Fibroblast of lung (primary cell): ENCODE measurements at places on chromosomes 11 and 22. TPM values are rescaled to one million over a fixed set of nuclear protein-coding genes. Genes with fewer than 3 reads are reported as not detected.
A peak's percentile ranks its signal among the peaks of the same experiment; 100 is the strongest.

- H3K4me1 ChIP-seq = peaks cover 8% of the 10 kb centered on the region
- DNase-seq = no peak
- no peak overlapping the region for H3K4me3 ChIP-seq
- no peak overlapping the region for H3K27ac ChIP-seq
- H3K27me3 ChIP-seq = no peaks in the 10 kb centered on the region
Observed at GRCh38 chr11:86247608-86248007, 3.1 kb downstream of the EED start.

DNA sequence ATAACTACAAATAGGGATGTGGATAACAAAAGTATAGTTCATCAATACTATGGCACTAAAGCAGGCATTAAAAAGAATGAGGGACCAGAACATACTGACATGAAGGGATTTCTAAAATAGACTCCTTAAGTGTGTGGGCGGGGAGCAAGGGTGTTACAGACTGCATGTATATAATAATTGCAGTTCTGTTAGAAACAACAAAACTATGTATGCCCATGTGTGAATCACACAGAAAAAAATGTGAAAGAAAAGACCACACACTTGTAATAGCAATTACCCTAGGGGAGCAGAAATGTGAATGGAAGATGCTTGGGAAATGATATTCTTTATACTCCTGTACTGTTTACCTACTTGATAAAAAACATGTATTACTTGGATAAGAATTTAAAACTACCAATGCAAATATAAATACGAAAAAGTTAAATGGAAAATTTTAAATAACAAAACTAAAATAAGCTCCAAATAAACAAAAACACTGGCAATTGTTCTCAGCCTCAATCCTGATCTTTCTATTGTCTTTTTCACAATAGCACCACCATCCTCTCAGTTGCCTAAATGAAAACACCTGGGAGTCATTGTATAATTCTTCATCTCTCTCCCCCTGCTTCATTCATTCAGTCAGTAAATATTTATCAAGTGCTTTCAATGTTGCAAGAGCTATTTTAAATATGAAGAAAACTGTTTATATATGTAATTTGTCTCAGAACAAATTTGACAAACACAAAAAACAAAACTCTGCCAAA lies 129.8 kb downstream of the FCHSD2 start:
- peak; percentile 20 for DNase-seq
- H3K27me3 ChIP-seq = no peaks in the 10 kb centered on the region
- H3K27ac ChIP-seq = no peak overlapping the region
- H3K36me3 ChIP-seq = no peaks in the 10 kb centered on the region
- H3K4me1 ChIP-seq = peaks cover 2% of the 10 kb centered on the region

DNA sequence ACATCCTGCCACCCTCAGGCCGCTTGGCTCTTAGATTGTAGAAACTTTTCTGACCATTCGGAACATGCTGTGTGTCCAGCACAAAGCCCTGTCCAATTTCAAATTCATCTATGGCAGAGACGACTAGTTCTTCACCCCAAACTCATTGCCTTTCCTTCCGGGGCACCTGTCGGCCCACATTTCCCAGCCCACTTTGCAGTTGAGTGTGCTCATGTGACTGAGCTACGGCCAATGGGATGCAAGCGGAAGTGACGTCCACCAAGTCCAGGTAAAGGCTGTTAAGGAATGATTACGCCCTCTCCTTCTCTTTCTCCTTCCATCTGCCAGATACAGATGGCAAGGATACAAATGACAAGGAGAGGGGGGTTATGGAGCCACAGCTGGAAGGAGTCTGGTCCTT lies 32.5 kb downstream of the SYT13 start:
- no peaks in the 10 kb centered on the region for H3K27me3 ChIP-seq
- H3K36me3 ChIP-seq = no peaks in the 10 kb centered on the region
- no peak overlapping the region for H3K4me3 ChIP-seq
- DNase-seq = no peak
- no peak overlapping the region for H3K27ac ChIP-seq
- no peaks in the 10 kb centered on the region for H3K4me1 ChIP-seq

DNA sequence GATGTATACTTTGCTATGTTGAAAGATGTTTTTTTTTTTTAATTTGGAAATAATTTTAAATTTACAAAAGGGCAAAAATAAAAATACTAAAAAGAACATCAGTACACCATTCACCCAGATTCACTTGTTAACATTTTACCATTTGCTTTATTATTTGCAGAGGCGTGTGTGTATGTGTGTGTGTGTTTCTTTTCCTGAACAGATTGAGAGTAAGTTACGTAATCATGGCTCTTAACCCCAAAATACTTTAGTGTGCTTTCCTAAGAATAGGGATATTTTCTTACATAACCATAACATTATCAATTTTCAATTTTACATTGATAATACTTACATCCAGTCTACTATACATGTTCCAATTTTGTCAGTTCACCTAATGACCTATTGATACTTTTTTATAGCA lies 91.5 kb upstream of the HORMAD2 start:
- no peak overlapping the region for H3K27ac ChIP-seq
- no peaks in the 10 kb centered on the region for H3K27me3 ChIP-seq
- no peaks in the 10 kb centered on the region for H3K36me3 ChIP-seq
- H3K4me1 ChIP-seq = no peaks in the 10 kb centered on the region
- DNase-seq = no peak
- no peak overlapping the region for H3K4me3 ChIP-seq

DNA sequence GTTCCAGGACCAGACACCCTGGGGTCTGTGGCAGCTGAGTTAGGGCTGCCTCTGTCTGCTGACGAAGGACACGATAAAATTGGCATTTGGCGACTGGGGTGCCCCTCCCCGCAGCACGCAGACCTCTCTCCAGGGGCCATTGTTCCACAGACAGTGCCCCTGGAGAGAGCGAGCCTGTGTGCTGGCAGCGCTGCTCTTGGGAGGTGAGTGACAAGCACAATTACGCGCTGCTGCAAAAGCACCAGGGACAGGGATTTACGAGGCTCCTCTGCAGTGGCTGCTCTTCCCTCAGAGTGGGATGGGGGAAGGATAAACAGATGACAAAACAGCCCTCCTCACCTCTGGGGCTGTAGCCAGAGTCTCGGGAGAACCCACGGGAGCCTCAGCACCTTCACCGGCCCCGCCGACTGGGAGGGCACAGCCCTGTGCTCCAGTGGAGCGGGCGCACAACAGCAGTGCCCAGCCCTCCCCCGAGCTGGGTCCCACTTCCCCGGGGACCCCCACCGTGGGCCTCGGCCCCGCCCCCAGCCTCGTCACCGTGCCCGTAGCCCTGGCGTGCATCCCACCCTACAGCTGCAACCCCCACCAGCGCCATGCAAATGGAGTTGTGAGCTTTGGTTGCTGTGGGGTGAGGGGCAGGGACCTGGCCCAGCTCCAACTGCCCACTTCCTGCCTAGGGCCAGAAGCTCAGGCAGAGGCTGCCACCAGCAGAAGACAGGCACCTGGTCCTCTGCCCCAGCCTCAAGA lies 19.6 kb downstream of the CHID1 start:
- no peaks in the 10 kb centered on the region for H3K27me3 ChIP-seq
- no peak overlapping the region for H3K27ac ChIP-seq
- H3K4me1 ChIP-seq = no peaks in the 10 kb centered on the region
- no peak for DNase-seq
- peaks cover 6% of the 10 kb centered on the region for H3K36me3 ChIP-seq
- no peak overlapping the region for H3K4me3 ChIP-seq

- H3K4me3 ChIP-seq = no peak overlapping the region
- no peaks in the 10 kb centered on the region for H3K27me3 ChIP-seq
- peaks cover 2% of the 10 kb centered on the region for H3K36me3 ChIP-seq
Observed at GRCh38 chr22:24191381-24191841, 10.1 kb downstream of the SUSD2 start.

DNA sequence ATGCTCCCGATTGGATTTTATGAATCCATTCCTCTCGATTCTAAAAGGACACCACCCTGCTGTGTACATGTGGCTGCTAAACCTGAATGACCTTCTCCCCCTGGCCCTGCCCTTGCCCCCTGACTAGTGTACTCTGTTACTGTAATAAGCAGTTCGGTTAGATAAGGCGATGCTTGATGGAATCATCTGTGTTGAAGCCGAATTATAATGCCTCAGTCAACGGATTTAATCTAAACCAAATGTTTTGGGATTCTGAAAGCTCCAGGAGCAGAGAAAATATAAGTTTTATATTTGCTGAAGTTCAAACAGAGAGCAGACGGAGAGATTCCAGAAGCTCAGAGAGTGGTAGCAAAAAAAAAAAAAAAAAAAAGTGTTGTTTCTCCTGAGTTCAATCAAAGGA lies 275.4 kb upstream of the MPPED2 start:
- H3K4me1 ChIP-seq = no peaks in the 10 kb centered on the region
- H3K27ac ChIP-seq = no peak overlapping the region
- no peaks in the 10 kb centered on the region for H3K36me3 ChIP-seq
- DNase-seq = no peak

DNA sequence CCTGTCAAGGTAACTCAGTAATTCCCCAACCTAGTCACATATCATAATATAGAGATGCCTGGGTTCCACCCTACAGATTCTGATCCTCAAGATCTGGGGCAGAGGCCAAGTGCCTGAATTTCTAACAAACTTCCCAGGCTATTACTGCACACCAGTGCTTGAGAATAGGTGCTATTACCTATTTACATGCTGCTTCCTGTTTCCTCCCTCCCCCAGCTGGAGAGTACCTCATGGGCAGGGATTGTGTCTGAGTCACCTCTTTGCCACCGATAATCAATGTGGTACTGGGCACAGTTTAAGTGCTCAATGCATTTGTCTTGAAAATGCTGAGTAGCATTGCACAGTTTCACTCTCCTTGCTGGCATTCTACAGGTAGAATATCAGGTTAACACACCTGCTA lies 582.2 kb upstream of the CADM1 start:
- H3K4me1 ChIP-seq = no peaks in the 10 kb centered on the region
- H3K36me3 ChIP-seq = no peaks in the 10 kb centered on the region
- H3K27ac ChIP-seq = no peak overlapping the region
- no peak for DNase-seq
- no peak overlapping the region for H3K4me3 ChIP-seq
- H3K27me3 ChIP-seq = no peaks in the 10 kb centered on the region

- H3K36me3 ChIP-seq = no peaks in the 10 kb centered on the region
- no peak overlapping the region for H3K4me3 ChIP-seq
- peaks cover 10% of the 10 kb centered on the region for H3K4me1 ChIP-seq
- DNase-seq = peak; percentile 78
- no peak overlapping the region for H3K27ac ChIP-seq
Observed at GRCh38 chr11:93099806-93100205, 98.0 kb downstream of the SLC36A4 start.

GRCh38 chr22:19289475-19290161 lies 1.9 kb downstream of the CLTCL1 start:
- H3K27me3 ChIP-seq = no peaks in the 10 kb centered on the region
- H3K4me1 ChIP-seq = peaks cover 27% of the 10 kb centered on the region
- no peak overlapping the region for H3K4me3 ChIP-seq
- no peaks in the 10 kb centered on the region for H3K36me3 ChIP-seq
- DNase-seq = peak; percentile 49

DNA sequence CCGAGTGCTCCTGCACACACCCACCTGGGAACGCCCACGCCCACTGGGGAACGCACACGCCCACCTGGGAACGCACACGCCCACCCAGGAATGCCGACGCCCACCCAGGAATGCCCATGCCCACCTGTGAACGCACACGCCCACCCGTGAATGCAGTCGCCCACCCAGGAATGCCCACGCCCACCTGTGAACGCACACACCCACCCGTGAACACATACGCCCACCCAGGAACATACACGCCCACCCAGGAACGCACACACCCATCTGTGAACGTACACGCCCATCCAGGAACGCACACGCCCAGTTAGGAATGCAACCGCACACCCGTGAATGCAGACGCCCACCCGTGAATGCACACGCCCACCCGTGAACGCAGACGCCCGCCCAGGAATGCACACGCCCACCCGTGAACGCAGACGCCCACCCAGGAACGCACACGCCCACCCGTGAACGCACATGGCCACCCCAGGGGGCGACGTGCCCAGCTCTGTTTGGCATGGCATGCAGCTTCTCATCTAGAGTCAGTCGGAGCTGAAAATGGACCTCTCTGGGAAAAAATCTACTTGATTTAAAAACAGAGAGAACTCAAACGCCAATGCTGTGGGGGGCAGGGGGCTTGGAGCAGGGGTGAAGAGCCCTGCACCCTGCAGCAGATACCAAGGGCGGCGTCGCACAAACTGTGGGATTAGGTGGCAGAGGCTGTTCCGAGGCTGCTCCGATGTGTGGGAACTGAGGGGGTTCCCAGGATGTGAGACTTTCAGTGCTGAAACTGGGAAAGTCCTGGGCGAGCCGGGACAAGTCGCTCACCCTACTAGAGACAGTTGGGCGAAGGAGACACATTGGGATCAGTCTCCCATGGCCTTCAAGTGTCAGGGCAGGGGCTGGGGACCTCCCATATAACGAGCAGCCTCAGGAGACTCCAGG lies 83.3 kb downstream of the MYEOV start:
- no peak for DNase-seq
- no peaks in the 10 kb centered on the region for H3K36me3 ChIP-seq
- H3K4me3 ChIP-seq = no peak overlapping the region
- H3K27me3 ChIP-seq = no peaks in the 10 kb centered on the region
- no peak overlapping the region for H3K27ac ChIP-seq
- H3K4me1 ChIP-seq = no peaks in the 10 kb centered on the region

DNA sequence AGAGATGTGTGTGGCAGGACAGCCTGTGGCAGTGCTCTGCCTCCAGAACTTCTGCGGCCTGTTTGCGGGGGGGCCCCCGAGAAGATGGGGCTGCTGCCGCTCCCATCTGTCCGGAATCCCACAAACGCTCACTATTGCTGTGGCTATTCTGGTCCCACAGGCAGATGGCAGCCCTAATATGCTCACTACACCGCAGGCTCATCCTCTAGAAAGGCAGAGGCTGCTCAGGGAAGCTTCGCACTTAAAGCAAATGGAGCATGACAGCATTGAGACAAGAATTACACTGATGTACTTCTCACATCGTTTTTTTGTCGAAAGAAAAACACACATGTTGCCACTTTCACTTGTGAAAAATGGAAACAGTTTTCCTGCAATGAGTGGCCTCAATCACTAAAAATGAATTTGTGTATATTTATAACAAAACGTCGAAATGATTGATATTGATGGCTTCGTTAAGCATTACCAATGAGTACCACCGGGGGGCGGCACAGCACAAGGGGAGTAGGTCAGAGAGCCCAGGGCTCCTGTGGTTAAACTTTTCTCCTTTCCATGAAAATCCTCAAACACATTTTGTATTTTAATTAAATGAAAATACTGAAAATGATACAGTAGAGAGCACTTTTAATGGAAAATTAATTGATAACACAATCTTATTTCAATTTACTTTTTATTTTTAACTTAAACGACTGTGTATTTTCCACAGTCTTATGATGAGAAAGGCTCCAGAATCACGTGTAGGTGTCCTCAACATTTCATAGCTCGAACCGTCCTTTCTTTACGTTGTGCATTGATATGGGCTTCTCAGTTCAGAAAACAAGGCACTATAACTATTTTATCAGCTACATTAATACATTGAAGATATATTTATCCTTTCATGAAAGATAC lies 69.1 kb downstream of the CTTN start:
- H3K27me3 ChIP-seq = peaks cover 9% of the 10 kb centered on the region
- no peak overlapping the region for H3K27ac ChIP-seq
- no peaks in the 10 kb centered on the region for H3K36me3 ChIP-seq
- no peaks in the 10 kb centered on the region for H3K4me1 ChIP-seq
- DNase-seq = peak; percentile 58
- H3K4me3 ChIP-seq = no peak overlapping the region

The SLC35E4 gene
- 5.4 and 10.1 TPM in 2 replicates for total RNA-seq

The C22orf23 gene
- total RNA-seq = 0.17 and 0.26 TPM in 2 replicates

The MS4A8 gene
- not detected in 2 replicates for total RNA-seq
